Adipocyte (in vitro differentiated cells): ENCODE measurements at places on chromosomes 16 and 17.

DNA sequence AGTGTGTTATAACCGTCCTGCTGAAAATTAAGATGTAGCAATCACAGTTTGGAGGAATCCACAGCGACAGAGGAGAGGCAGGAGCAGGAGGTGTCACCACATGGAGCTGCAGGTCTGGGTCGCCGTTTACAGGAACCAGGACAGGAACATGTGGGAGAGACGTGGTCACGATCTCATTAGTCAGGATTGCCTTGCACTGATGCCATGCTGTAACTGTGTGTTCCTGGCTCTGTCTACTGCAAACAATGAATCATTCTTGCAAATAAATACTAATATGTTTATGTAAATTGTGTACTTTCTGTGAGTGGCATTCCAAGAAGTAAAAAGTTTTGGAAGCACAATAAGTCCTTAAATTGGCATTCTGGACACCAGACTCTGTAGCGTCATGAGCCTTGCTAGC is 271.8 kb downstream of the CPPED1 start:
- peak; percentile 13 for DNase-seq

- DNase-seq, result peak; percentile 92
Measured at GRCh38 chr16:81646561-81646960, 132.5 kb upstream of the PLCG2 start.

- no peak for DNase-seq
Measured at GRCh38 chr16:30096862-30097563, 1.0 kb upstream of the YPEL3 start.

DNA sequence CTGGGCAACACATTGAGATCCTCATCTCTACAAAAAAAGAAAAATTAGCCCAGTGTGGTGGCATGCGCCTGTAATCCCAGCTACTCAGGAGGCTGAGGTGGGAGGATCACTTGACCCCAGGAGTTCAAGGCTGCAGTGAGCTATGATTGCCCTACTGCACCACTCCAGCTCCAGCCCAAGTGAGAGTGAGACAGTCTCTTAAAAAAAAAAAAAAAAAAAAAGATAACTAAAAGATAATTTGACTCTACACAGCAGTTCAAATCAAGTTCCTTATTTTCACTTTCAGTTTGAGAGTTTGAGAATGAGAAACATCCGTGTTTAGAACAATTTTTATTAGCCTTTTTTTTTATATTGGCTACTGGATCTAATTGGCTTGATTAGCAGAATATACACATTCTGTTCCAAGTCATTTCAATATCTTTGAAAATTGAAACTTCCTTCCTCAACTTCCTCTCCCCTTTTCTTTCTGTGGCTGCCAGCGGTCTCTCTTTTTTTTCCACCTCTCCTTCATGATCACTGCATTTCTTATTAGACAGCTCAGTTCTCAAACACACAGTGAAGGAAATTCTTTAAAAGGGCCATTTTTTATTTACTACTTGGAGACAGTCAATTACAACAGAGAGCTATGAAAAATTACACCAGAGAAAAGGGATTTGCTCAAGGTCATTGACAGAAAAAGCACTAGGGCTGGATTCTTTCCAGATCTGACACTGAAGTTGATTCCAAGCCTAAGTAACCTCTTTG is 4.5 kb upstream of the ACSF2 start:
- peak; percentile 27 for DNase-seq

DNA sequence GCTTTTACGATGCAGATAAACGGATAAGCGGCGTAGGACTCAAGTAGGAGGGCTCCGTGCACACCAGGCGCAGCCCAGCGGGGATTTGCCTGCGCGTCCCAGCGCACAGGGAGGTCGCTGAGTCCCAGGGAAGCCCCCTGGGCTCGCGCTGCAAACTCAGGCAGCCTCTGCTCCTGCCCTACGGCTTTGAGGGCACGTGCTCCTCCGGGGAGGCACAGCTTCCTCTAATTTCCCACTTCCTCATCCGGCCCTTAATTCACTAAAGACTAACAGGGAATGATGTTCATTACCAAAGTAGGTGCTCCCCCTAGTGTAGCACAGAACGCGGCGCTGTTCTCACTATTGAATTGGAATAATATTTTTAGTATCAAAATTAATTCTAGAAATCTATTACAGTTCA is 825.4 kb downstream of the KCNJ18 start:
- DNase-seq, result no peak

GRCh38 chr17:68205808-68206720 is 41.8 kb upstream of the AMZ2 start:
- DNase-seq, result peak; percentile 40

- DNase-seq, result no peak
Measured at GRCh38 chr16:64926476-64926875, 195.4 kb downstream of the CDH11 start.

DNA sequence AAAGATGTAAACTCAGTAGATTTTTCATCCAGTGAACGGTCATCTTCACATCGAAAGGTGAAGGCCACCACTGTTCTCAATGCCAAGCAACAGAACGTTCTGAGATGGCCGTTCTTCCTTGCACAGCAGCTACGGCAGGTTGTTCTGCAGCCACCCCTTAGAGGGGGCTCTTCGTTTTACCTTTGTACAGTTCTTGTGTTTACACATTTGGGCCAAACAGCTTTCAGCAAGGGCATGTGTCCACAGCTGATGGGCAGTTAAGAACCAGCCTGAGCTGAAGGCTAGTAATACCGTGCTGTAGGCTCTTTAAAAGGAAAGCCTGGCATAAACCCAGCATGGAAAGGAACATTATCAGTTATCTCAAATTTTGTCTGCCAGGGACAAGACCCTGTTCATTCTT is 15.9 kb downstream of the PLD6 start:
- no peak for DNase-seq

DNA sequence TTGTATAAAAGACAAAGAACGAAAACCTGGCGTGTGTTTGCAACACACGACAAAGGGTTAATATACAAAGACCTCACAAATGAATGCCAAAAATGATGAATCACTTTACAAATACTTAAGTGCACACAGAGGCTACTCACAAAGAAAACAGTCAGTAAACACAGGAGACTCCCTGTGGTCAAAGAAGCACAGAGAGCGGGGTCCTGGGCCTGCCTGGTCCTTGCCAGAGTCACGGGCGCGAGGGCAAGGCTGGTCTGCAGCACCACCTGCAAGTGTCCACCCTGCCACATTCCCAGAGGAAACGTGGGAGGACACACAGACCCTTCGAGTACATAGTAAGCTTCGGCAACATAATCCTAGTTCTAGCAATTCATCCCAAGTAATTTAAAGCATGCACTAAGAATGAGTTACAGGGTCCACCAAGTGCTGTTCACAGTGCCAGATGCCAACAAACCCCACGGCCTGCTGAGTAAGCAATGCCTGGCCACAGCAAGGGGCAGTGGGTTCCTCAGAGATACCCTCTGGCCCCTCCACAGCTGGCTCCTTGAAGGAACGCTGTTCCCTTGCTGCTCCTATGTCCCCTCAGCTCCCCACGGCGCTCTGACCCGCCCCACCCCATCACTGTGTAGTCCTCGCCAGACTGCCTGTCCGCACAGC is 24.6 kb upstream of the FAAP100 start:
- peak; percentile 85 for DNase-seq

DNA sequence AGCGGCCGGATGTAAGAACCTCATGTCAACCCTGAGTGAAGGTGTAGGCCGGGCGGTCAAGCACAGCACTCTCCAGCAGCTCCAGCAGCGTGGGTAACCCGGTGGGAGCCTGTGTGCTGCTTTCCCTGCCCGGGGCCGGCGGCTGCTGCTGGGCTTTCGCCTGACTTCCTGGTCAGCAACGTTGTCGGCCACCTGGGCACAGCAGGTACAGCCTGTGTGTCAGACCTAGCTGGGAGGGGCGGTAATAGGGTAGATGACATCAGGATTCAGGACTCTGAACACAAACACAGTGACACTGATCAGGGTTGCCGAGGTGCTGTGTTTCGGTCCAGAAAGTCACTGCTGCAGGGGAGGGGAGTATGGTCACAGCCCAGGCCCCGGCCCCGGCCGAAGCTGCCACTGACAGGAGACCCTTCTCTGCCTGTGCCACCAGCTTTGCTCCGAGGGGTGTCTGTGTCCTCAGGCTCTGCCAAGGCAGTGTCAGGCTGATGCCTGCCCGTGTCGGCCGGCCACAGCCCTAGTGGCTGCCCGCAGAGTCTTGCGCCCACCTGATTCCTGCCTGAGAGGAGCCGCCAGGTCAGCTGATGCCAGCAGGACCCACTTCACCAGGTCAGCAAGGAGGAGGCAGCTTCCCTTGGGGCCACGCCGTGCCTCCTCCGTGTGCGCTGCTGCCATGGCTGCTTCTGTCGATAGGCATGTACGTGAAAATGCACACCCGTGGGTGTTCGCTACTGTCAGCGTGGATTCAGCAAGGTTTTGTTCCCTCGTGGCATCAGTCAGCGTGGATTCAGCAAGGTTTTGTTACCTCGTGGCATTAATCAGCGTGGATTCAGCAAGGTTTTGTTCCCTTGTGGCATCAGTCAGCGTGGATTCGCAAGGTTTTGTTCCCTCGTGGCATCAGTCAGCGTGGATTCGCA is 9.2 kb downstream of the RAB40C start:
- no peak for DNase-seq

DNA sequence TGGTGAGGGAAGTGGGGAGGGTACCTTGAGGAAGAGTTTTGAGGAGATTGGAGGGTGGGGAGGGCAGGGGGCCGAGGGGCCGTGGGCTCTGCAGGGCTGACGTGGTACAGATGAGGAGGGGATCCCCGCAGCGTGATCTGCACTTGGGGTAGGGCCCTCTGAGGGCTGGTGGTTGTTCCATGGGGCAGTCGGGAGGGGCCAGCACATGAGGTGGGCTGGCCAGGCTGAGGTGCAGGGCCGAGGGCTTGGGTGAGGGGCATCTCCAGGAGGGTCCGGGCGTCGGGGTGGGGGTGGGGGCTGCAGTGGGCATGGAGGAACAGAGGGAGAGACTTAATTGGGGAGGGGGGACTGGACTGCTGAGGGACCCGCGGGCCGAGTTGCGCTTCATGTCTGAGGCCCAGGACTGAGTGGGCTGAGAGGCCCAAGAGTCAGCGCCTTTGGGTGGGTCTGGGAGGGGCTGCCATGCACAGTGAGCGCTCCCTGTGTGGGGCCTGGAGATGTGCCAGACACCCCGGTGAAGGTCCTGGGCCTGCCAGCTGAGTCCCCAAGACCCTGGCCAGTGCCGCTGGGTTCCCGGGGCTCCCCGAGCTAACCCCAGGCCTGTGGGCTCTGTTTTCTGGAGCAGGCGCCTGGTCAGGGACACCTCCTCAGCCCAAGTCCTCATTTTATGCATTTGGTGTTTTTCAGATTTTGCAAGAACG is 13.3 kb downstream of the PRSS27 start:
- DNase-seq, result no peak

DNA sequence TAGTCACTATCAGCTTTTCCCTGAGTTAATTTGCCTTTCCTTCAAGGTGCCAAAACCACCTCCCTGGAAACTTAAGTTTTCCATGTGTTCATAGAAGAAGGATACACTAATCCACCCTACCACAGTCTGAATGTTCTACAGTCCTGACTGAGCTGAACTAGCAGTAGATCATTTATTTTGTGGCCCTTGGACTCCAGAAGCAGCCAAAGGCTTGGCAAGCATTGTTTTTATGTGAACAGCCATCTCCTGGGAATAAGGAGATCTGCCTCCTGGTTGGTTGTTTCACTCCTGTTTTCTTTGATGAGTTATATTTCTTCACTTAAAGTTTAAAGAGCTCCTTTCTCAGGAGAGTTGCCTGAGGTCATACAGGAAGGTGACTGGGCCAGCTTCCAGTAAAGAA is 634.6 kb upstream of the SOX9 start:
- DNase-seq, result no peak

DNA sequence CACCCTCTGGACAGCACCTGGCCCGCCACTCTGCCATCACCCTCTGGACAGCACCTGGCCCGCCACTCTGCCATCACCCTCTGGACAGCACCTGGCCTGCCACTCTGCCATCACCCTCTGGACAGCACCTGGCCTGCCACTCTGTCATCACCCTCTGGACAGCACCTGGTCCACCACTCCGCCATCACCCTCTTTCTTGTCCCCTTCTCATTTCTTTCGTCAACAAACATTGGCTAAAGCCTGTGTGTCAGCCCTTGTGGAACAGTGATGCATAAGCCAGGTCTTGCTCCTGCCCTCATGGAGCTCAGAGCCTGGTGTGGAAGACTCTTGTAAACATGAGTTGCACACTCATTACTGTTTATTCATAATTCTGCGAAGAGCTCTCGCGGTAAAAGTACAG is 31.2 kb downstream of the CDK5R1 start:
- DNase-seq, result no peak

GRCh38 chr17:76612977-76613851 is 27.6 kb upstream of the ST6GALNAC2 start:
- DNase-seq, result no peak

DNA sequence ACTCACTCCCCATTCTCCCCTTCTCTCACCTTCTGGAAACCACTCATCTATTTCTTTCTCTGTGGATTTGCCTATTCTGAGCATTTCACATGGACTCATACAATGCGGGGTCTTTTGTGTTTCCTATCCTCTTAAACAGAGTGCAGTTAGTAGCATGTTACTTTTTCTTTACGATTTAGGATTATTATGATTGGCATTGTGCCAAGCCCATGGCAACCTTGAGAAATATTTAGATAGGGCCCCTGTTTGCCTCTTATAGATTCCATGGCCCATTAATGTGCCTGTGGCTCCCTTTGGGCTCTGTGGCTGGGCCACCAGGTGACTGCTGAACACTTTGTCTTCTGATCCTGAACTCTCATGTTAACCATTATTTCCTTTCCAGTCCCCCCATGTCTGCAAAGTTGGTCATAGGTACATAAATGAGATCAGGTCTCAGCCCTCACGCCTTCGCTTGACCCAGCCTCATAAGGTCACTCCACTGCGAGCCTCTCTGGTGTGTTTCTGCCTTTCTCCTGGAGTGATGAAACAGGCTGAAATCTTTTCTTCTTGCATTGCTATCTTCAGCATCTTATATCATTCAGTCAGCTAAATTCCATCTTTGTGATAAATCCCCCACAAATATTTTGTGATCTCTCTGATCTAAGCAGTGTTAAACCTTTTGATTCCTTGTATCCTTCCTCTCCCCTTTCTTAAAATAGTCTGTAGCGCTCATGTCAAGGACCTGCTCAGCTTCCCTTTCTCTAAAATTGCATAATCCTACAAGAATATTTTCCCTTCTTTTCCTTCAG is 44.0 kb downstream of the MYH3 start:
- peak; percentile 64 for DNase-seq

DNA sequence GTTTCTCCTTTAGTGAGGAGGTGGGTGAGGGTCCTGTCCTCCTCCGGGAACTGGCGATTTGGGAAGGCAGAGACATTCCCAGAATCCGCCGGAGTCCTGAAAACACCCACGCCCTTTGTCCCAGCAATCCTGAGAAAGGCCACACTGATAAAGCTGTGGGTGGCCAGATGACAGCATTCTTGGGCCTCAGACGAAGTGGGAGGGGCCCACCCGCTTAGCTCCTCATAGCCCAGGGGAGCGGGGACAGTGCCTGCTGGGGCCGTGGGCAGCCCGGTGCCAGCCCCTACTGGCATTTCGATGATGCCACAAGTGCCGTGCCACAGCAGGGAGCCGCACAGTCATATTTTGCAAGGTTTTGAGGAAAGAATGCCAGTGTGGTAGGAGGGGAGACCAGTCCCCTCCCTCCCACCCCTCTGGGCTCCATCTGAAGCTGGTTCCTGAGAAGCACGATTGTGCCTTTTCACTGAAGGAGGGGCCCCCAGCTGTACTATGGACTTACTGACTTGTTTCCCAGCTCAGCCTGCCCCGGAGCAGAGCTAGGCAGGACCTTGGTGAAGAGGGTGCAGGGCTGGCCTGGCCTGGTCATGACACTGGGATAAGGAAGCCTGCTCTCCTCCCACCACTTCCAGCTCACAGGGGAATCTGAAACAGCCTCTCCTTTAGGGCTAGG is 20.9 kb upstream of the MPRIP start:
- DNase-seq, result peak; percentile 37

GRCh38 chr16:74738113-74738541 is 36.5 kb downstream of the FA2H start:
- DNase-seq, result peak; percentile 10
